ENCODE measurements at places on chromosomes 11 and 22. TPM values are rescaled to one million over a fixed set of nuclear protein-coding genes. Genes with fewer than 3 reads are reported as not detected.
A peak's percentile ranks its signal among the peaks of the same experiment; 100 is the strongest.

Gene DGCR6L
- 59.4 TPM for total RNA-seq

Gene DDTL
- not detected for total RNA-seq

Gene SCGB1D2
- not detected for total RNA-seq

Gene GRM5
- total RNA-seq = not detected

Gene GUCY1A2
- total RNA-seq = 0.78 TPM

Gene RAG1
- total RNA-seq = 0.46 TPM

DNA sequence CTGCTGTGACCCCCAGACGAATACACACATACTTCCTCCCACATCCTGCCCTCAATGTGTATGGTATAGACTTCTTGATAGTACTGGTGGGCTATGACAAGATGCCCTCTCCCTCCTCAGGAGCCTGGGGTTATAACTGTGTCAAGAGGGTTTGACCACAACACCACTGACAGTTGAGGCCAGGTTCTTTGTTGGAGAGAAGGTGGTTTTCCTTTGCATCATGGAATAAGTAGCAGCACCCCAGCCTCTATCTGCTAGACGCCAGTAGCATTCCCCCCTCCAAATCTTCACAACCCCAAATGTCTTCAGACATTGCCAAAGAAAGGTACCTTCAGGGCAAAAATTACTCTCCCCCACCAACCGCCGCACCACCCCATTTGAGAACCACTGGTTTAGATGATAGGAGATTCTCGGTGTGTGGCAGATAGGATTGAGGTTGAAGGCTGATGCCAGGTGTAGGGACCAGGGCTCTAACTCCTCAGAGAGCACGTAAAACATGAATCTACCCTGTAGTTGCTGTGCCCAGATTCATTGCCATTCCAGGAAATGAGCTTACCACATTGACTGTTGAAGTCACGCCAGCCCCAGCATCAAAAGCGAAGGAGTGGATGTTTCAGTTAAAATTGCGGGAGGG, 5.5 kb upstream of the MYO18B start:
- no peak for DNase-seq

DNA sequence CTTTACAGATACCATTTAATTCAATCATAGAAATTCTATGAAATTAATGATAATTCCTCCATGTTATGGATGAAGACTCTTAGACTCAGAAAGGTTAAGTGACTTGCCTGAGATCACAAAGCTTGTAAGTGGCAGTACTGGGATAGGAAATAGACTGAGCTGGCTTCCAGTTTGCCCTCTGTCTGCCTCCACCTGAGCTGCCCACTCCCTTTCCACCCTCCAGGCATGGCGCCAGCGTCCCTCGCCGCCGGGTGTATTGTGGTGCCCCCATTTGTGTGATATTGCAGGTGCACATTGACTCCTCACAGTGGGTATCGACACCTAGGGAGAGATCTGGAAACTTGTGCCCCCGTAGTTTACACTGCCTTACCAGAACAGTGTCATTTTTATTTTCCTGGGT, 9.4 kb upstream of the RPS3 start:
- no peak for DNase-seq

DNA sequence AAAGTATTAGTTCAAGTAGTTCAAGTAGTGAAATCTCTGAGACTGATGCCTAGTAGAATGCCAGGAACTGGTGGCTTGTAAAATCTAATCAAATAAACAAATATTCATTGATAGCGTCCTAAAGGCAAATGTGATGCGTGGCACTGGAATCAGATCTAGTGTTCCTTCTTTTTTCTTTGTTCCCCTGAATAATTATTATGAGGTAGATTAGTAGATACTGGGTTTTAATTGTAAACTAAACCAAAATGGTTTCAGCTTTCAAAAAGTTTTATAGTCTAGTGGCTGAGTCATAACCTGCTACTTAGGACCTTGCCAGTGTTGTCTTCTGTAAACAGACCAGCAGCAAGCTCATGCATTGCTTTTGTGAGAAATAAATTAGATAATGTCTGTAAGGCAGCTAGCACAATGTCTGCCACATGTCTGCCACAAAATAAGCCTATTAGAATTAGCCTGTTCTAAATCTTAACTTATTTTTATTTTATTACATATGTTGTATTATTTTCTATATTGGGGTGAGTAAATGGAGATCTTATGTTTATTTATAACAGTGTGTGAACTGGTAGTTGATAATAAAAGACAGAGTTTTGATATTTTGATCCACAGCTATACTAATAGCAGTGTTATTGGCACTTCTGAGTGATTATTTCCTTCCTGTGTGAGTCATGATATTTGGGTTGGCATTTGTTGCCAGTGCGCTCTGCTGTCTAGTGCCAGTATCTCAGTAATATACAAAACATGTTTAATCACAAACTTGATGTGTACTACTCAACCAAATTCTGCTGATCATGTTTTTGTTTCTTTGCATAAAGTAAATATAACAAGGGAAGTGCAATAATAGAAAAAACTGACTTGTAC, 135.7 kb downstream of the TMEM135 start:
- DNase-seq = no peak

DNA sequence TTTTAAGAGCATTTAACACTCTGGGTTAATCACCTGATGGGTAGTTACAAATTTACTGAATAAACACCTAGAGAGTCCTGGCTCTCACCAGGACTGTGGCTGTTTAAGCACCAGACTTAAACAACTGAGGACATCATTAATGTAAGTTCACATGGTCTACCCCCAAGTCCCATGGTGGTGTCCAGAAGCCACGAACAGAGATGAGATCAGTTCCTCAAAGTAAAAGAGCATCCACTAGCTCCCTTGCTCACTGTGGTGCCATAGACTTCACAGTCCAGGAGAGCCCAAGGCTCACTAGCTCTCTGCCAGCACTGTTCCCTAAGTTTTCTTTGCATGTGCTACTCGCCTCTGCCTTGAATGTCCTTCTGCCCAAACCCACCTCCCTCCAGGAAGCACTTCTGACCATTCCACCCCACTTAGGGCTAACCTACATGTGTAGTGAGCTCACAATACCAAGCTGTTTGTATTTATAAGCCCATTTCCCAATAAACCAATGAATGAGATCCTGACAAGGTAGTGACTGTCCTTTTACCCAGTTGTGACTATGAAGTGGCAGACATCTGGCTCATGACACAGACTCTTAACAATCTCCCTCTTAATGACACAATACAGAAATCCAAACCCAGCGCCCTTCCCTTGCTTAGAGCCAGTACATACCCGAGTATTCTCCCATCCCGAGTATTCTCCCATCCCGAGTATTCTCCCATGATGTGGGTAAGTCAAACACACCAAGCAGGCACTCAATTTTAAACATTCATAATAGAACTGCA, 15.7 kb downstream of the NAP1L4 start:
- no peak for DNase-seq

- no peak for DNase-seq
Observed at GRCh38 chr11:43282607-43283440, 29.0 kb upstream of the API5 start.

GRCh38 chr11:93773045-93773477, 11.0 kb upstream of the MED17 start:
- no peak for DNase-seq

GRCh38 chr11:65864706-65865471, 4.7 kb downstream of the MUS81 start:
- DNase-seq = no peak

- no peak for DNase-seq
Observed at GRCh38 chr22:22099833-22100812, 117.5 kb upstream of the TOP3B start.

DNA sequence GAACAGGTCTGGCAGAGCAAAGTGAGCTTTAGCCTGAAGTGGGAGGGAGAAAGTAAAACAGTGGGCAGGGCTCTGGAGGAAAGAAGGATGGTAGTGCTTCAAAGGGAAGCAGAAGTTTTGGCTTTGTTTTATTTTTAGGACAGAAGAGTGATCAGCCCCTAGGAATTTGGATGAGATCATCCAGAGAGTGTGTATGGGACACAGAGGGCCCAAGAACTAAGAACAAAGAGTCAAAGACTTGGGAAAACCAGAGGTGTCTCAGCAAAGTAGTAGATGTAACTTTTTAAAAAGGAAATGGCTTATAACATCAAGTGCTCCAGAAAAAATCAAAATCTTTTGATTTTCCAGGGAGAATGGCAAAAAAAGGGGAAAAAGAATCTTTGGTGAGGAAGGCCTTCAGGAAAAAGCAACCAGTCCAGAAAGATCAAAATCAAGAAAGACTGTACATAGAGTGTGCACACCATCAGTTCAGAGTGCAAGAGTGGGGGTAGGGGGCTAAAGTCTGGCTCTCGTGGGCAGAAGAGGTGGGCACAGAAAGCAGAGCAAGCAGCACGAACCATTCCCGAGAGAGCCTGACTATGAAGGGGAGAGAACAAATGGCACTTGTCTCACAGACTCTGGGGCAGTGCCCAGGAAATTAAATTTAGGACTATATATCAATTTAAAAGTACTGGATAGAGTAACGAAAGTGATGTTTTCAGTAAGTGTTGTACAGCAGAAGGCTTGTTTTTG, 30.0 kb downstream of the MAPK1 start:
- no peak for DNase-seq

- no peak for DNase-seq
Observed at GRCh38 chr11:102680945-102681344, 24.6 kb downstream of the MMP27 start.

DNA sequence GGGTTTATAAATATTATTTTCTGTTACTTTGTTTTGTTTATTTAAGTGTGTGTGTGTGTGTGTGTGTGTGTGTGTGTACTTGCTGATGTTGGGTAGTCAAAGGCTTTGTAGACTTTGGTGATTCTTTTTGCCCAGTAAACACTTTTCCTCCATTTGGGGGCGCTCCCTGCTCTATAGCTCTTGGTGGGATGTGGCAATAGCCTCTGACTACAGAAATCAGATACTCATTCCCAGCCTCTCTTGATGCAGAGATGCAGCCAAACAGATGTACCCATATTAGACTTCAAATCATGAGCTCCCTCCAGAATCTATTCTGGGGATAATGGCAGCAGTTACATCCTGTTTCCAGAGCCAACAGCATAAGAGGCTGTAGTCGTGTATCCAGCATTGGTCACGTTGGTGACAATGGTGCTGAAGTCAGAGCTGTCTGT, 33.4 kb upstream of the APOL5 start:
- DNase-seq = peak; percentile 32

- DNase-seq = no peak
Observed at GRCh38 chr11:86955111-86955360, 159 bp downstream of the FZD4 start.

Measured in osteocyte (in vitro differentiated cells).